ENCODE measurements at places on chromosomes 7 and 10.

DNA sequence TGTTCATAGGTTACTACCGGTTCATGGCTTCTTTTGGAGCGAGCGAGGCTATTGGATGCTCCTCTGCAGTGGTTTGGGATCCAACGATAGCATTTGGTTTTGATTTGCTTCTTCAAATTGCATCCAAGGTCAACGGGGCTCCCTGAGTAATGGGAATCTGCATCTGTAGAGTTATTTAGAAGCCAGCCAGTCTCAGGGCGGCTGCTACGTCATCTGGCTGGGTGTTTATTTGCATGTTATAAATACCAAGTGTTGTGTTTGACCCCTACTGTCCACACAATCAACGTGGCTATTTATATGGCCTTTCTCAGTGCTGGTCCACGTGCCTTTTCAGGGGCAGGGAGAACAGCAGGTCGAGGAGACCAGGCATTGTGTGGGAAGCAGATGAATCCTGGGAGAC, 137.7 kb downstream of the PRPF18 start:
- DNase-seq, result peak; percentile 76

GRCh38 chr7:135712182-135712782, 15.7 kb downstream of the SLC13A4 start:
- DNase-seq, result no peak

DNA sequence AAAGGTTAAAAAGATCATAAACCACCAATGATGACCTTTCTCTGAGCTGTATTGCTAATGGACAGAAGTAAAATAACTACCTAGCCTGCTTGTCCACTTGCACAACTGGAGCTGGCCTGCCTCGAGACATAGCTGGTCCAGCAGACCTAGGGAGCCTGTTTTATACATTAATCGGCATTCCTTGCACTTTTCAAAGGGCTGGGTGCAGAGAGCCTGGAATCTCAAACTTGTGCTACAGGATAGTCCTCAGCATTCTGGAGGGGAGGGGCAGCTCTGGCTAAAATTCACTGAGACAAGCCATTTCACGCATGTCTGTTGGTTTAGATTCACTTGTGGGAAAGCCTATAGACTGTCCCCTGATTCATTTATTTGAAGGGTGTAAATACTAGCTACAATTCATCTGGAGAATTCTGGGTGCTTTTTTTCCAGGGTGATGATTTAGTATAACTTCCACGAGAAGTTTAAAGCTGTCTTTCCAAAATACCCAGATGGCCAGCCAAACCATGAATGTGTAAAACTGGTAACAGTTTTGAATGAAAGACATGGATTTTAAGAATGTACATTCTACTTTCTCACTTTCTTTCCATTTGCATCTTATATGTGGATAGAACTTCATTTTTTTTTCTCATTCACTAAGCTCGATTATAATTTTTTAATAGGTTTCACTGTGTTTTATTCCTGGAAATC, 389.4 kb downstream of the KCNMA1 start:
- no peak for DNase-seq

DNA sequence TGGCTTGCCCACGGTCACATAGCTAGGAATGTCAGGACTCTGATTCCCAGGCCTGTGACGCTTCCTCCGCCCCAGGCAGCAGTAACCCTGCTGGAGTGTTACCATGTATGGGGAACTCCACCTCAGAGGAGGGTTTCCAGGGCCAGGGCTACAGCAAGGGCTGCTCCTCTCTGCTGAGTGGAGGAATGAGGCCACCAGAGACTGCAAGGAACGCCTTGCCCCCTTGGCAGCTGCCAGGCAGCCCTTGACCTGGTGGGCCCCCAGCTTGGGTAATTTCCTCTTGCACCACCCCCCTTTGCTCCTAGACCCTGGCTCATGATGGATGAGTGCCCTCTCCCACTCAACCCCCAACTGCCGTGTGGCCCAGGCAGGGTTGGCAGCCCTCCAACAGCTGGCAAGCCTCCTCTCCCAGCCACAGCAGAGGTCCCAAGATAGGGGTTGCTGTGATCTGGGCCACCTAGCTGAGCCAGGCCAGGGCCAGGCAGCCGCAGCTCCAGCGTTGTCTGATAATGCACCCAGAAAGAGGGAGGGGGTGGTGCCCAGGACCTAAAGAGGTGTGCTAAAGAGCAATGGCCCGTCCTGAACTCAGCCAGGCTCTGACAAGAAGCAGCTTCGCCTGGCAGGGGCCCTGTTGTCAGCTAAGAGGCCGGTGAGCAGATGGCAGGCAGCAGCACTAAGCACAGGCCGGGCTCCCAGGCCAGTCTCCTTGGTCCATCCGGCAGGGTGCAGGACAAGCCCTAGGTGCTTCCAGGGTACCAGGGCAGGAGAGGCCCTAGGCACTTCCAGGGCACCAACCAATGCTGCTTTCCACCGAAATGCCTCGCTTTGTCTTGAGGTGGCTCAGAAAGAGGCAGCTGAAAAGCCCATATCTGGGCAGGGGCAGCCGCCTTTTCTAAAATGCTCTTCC, 35.4 kb downstream of the DRGX start:
- DNase-seq, result peak; percentile 61

GRCh38 chr10:3745521-3745920, 39.5 kb downstream of the KLF6 start:
- DNase-seq, result no peak

DNA sequence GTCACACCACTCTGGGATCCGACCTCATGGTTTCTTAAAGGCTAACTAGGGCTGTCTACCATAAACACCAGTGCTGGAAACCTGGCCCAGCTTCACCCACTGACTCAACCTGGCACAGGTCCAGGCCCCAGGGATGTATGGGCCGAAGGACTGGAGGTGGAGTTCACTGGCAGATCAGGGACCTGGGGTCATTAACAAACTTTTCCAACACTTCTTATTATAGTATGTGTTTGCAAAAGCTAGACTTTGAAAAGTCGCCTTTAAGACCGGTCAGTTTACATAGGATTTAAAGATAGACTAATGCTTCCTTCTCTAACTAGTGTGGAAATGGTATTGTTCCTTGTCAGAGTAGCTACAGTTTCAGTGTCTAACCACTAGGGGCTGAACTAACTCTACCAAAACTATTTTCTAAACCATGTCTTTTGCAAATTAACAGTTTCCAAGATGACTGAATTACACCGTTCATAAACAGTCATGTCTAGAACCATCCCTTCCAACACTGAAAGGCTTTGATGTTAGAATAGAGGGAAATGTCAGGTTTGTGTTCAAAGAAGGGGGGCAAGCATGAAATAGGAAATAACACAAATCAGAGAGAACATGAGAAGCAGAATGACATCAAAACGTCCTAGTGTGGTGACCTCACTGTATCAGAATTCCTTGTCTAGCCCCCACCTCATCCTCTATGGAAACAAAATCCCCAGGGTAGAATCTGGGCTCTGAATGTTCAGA, 29.7 kb downstream of the STN1 start:
- DNase-seq, result peak; percentile 84

- no peak for DNase-seq
These were observed 229.9 kb downstream of the CXCL12 start for GRCh38 chr10:44154956-44155355.

GRCh38 chr10:43260117-43260761, 6.6 kb downstream of the RASGEF1A start:
- DNase-seq, result no peak

- no peak for DNase-seq
These were observed 162.5 kb upstream of the CELF2 start for GRCh38 chr10:10855151-10855581.

DNA sequence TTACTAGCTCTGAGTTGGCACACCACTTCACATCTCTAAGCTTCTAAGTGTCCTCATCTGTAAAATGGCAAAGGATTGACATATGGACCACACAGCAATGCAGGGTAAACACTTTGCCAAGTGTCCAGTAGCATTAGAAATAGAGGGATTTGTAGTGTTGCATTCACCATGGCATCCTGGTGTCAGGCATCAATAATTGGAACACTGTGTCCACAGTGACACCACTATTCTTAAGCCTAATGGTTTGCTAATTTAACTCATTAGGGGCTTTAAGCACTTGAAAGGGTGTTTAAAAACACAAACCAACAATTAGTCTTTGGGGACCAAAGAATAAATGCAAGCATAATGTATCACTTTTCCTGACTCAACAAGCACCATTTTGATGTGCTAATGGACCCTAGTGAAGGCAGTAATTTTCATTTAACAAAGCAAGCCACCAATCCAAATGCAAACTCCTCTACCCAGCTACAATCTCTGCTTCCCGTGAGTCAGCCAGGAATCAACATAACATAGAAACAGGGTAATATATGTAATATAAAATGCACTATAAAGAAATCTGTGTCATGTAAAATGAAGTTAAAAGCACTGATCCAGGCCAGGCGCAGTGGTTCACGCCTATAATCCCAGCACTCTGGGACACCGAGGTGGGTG, 75.9 kb downstream of the FAM204A start:
- no peak for DNase-seq

GRCh38 chr10:64209561-64209960, 688.4 kb downstream of the REEP3 start:
- peak; percentile 68 for DNase-seq

DNA sequence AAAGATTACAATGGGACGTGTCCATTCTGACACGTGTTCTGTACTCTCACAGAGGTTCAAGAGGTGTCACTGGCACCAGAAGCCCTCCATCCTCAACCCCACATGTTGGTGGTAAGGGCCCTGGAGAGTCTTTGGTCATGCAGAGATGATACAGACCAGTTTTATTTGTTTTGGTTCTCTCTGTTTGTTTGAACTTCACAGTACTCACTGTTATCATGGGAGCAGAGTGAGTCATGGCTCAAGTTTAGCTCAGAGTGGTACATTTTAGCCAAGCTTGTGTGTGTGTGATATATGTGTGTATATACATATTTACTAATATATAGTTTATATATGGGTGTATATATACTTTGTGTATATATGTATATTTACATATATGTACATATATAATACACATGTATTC, 935.6 kb downstream of the GRID1 start:
- no peak for DNase-seq

DNA sequence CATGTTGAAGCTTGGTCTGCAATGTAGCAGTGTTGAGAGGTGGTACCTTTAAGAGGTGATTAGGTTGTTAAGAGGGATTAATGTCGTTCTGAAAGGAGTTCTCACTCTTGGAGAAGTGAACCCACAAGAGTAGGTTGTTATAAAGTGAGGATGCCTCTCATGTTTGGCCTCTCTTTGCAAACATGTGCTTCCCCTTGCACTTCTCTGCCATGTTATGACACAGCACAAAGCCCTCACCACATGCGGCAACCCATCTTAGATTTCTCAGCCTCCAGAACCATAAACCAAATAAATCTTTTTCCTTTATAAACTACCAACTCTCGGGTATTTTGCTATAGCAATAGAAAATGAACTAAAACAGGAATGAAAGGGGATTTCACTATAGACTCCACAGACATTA, 66.3 kb downstream of the KMT2C start:
- DNase-seq, result no peak

Data from tongue (tissue), 3 donors.